ENCODE measurements at places on chromosomes 7 and 10. TPM values are rescaled to one million over a fixed set of nuclear protein-coding genes. Genes with fewer than 3 reads are reported as not detected.

DNA sequence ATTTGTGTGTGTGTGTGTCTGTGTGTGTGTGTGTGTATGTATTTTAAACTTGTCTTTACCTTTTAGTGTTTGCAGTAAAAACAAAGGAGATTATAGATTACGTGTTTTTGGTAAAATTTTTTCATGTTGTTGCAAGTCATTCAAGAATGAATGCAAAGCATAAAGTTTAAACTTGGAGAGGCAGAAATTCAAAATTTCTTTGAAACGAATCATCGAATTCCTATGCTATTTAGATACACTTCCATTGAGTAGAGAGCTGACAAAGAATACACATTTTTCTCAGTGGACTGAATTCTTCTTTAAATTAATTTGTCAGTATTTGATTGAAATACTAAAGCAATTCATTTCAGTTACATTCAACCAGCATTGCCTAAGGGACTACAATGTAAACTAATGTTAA lies 66.0 kb upstream of the HDAC9 start:
- no peaks in the 10 kb centered on the region for H3K27me3 ChIP-seq
- H3K4me3 ChIP-seq, result no peak overlapping the region
- peak; percentile 55 for DNase-seq
- peak overlapping the region; percentile 5 for H3K27ac ChIP-seq

DNA sequence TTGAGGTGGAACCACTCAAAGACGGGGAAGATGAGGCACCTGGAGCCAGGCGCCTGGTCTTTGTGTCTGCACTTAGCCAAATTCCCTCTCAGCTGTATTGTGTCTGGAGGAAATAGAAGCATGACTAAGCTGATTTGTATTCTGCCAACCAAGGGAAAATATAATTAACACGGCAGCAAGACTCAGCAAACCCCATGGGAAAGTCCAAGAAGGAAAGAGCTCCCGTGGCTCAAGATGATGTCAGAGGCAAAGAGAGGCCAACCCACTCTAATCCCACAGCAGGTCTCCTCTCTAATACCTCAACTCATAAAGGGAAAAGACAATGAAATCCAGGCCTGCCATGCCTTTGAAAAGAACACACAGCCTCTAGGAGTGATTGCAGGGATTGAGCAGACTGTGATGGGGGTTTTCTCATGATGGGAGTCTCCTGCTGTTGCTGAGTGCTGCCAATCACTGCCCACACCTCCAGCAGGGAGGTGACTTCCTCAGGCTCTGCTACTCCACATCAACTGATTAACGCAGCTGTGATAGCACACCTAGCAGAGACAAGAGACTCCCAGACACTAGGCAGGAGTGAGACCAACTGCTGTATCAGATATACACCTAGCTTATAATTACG lies 255.5 kb upstream of the C7orf33 start:
- H3K27me3 ChIP-seq, result peaks cover 4% of the 10 kb centered on the region
- H3K4me1 ChIP-seq, result peaks cover 8% of the 10 kb centered on the region
- H3K4me3 ChIP-seq, result no peak overlapping the region
- no peaks in the 10 kb centered on the region for H3K36me3 ChIP-seq
- peak overlapping the region; percentile 63 for H3K27ac ChIP-seq

DNA sequence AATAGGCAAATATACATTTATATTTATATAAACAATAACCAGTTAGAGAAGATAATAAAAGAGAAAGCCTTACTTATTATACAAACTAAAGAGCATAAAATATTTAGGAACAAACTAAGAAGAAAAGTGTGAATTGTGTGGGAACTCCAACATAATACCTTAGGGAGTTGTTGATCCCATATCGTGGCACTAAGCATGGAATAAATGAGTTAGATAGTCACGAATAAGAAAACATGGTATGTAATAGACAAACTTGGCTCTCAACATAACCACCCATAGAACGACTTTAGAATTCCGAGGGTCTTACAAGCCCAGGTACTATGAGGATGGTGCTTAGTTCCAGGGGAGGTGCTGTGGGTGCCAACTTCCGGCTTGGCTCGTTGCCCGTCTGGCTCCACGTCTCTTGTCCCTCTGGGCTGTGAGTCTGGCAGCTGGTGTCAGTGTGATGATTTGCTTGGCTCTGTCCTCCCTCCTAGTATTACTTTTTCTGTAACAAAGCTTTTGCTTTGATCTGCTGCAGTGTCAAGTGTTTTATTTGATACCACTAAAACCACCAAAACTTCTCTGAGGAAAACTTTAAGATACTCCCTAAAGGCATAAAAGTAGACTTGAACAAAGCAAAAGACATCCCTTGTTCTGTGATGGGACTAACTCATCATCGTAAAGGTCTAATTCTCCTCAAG lies 9.5 kb upstream of the RBM20 start:
- H3K4me1 ChIP-seq, result peaks cover 18% of the 10 kb centered on the region
- H3K4me3 ChIP-seq, result no peak overlapping the region
- no peak overlapping the region for H3K27ac ChIP-seq
- no peaks in the 10 kb centered on the region for H3K27me3 ChIP-seq
- DNase-seq, result no peak

The PDE1C gene
- total RNA-seq, result 14.9 TPM

- no peak for DNase-seq
- peaks cover 43% of the 10 kb centered on the region for H3K36me3 ChIP-seq
- peak overlapping the region; percentile 97 for H3K4me3 ChIP-seq
- H3K27me3 ChIP-seq, result no peaks in the 10 kb centered on the region
- H3K4me1 ChIP-seq, result peaks cover 38% of the 10 kb centered on the region
Measured at GRCh38 chr10:100349087-100349486, 2.1 kb downstream of the SCD start.

The OPALIN gene
- total RNA-seq, result not detected

DNA sequence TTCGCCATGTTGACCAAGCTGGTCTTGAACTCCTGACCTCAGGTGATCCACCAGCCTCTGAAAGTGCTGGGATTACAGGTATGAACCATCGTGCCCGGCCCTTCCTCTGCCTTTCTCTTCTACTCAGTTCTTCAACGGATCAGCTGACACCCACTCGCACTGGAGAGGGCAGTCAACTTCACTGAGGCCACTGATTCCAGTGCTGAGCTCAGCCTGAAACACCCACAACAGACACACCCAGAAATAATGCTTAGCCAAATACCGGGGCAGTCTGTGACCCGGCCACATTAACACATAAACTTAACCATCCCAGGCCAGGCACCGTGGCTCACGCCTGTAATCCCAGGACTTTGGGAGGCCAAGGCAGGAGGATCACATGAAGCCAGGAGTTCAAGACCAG lies 119.3 kb upstream of the CHST15 start:
- H3K4me1 ChIP-seq, result no peaks in the 10 kb centered on the region
- H3K36me3 ChIP-seq, result no peaks in the 10 kb centered on the region
- H3K27ac ChIP-seq, result no peak overlapping the region
- H3K4me3 ChIP-seq, result no peak overlapping the region
- DNase-seq, result no peak
- H3K27me3 ChIP-seq, result peaks cover 2% of the 10 kb centered on the region

DNA sequence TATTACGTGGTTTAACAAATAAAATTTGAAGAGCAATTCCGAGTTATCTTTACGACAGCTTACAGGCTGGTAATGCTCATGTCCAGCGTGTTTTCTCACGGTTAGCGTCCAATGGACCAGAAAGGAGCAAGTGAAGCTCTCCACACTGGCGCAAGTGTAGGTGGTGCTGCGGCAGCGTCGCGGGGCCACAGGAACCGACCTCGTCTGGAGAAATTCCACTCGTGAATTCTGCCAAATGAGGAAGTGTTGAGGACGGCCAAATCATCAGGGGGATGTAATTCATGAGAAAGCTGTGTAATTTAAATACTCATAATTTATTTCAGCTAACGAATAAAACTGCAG lies 350 bp upstream of the ZNF37A start:
- H3K27ac ChIP-seq, result no peak overlapping the region
- H3K4me1 ChIP-seq, result no peaks in the 10 kb centered on the region
- H3K27me3 ChIP-seq, result no peaks in the 10 kb centered on the region
- DNase-seq, result peak; percentile 3

DNA sequence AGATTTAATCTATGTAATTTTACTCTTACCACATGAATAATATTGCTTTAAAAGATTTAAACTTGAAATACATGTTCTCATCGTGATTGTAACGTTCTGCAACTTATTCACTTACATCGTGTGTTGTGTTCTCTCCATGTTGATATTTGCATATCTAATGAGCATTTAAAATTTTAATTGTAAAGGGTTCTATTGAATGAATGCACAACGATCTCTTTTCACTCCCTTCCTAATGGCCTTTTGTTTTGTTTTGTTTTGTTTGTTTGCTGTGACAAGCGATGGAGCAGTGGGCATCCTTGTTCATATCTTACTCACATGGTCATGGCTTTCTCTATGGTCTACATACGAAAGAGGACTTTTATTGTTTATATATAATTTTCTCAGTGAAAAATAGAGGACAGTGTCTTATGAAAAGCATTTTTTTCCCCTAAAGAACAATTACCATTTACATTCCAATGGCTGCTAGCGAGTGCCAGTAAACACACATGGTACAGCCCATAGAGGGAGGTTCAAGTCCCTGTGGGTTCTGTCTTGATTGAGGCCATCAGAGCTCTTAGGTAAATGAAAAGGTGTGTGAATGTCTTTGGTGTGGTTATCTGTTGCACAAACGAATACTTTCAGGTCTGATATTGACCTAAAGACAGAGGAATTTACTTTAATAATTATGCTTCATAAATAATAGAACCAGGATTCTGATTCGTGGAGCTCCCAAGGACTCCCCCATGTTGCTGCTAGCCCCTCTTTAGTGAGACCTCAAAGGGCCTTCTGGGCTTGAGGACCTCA lies 32.4 kb downstream of the BTBD16 start:
- H3K4me1 ChIP-seq, result peaks cover 28% of the 10 kb centered on the region
- H3K36me3 ChIP-seq, result no peaks in the 10 kb centered on the region
- no peak for DNase-seq
- H3K27ac ChIP-seq, result no peak overlapping the region
- H3K27me3 ChIP-seq, result no peaks in the 10 kb centered on the region
- no peak overlapping the region for H3K4me3 ChIP-seq

DNA sequence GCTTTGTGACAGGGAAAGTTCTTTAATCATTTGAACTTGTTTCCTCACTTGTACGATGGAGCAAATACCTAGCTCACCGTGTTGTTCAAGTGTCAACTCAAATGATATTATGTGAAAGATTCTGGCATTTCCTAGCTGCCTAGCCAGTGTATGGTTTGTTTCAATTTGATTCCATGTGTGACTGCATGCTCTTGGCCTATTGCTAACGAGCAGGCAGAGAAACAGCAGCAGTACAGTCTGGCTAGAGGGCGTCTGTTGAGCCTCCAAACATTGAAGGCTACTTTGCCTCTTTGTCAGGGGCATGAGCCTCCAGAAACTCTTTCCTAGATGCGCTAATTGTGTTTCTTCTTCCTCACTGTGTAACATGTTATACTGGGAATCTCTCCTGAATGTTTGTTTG lies 417.4 kb downstream of the EXOC4 start:
- no peaks in the 10 kb centered on the region for H3K27me3 ChIP-seq
- H3K4me3 ChIP-seq, result no peak overlapping the region
- DNase-seq, result no peak
- no peaks in the 10 kb centered on the region for H3K36me3 ChIP-seq
- no peak overlapping the region for H3K27ac ChIP-seq

DNA sequence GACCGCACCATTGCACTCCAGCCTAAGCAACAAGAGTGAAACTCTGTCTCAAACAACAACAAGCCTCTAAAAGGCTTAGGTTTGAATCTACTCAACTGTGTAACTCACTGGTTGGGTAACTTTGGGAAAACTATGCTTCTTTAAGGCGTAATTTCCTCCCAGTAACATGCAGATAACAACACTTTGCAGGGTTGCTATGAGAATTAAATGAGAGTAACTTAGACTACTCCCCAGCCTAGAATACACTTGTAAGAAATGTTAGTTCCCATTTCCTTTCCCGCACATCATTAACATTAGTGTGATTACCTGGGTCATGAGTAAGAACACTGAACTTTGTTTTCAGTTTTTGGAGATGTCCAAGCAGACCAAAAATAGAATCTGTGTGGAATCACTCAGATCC lies 5.4 kb upstream of the MYPN start:
- peaks cover 28% of the 10 kb centered on the region for H3K4me1 ChIP-seq
- no peak for DNase-seq
- no peaks in the 10 kb centered on the region for H3K36me3 ChIP-seq
- no peaks in the 10 kb centered on the region for H3K27me3 ChIP-seq

GRCh38 chr10:18205098-18205834 lies 65.0 kb downstream of the CACNB2 start:
- no peaks in the 10 kb centered on the region for H3K36me3 ChIP-seq
- no peaks in the 10 kb centered on the region for H3K4me1 ChIP-seq
- H3K27ac ChIP-seq, result no peak overlapping the region
- no peak overlapping the region for H3K4me3 ChIP-seq

DNA sequence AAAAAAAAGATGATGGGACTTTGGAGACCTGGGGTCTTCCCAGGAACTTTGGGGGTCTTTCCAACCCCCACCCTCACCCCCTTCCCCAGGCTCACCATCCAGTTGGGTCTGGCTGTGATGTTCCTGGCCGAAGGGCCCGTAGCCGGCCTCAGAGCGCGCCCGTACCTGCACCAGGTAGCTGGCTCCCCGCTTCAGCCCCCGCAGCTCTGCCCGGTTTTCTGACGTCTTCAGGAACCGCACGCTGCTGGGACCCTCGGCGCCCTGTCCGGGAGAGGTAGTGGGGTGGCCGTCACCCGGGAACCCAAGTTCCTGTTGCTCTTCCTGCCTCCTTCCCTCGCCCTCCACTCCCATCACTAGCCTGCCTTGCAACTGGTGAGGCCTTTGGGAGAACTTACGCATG lies 10.2 kb downstream of the EPHB4 start:
- no peak for DNase-seq
- H3K36me3 ChIP-seq, result peaks cover 32% of the 10 kb centered on the region
- no peaks in the 10 kb centered on the region for H3K27me3 ChIP-seq
- H3K4me3 ChIP-seq, result no peak overlapping the region

GRCh38 chr10:71133710-71134686 lies 78.4 kb upstream of the UNC5B start:
- peaks cover 27% of the 10 kb centered on the region for H3K27me3 ChIP-seq
- no peak for DNase-seq
- H3K36me3 ChIP-seq, result no peaks in the 10 kb centered on the region

Data from astrocyte (in vitro differentiated cells and primary cell).